Mesendoderm (in vitro differentiated cells): ENCODE measurements at places on chromosomes 11 and 22.

- no peak overlapping the region for H3K4me3 ChIP-seq
- no peaks in the 10 kb centered on the region for H3K27me3 ChIP-seq
- H3K4me1 ChIP-seq = peaks cover 4% of the 10 kb centered on the region
- no peaks in the 10 kb centered on the region for H3K36me3 ChIP-seq
These were observed 73.0 kb upstream of the TBCEL start for GRCh38 chr11:120950880-120951279.

GRCh38 chr11:75024764-75025211, 36.1 kb downstream of the NEU3 start:
- no peaks in the 10 kb centered on the region for H3K4me1 ChIP-seq
- H3K27ac ChIP-seq = no peak overlapping the region
- H3K27me3 ChIP-seq = no peaks in the 10 kb centered on the region
- no peak overlapping the region for H3K4me3 ChIP-seq

- H3K36me3 ChIP-seq = no peaks in the 10 kb centered on the region
- H3K27ac ChIP-seq = no peak overlapping the region
- no peak for DNase-seq
These were observed 67.9 kb upstream of the PITPNB start for GRCh38 chr22:27986937-27987336.

- H3K4me1 ChIP-seq = peaks cover 11% of the 10 kb centered on the region
- H3K27me3 ChIP-seq = no peaks in the 10 kb centered on the region
- no peak for DNase-seq
- no peak overlapping the region for H3K4me3 ChIP-seq
These were observed 7.0 kb upstream of the SH3BP1 start for GRCh38 chr22:37632174-37633088.

- no peaks in the 10 kb centered on the region for H3K27me3 ChIP-seq
- H3K36me3 ChIP-seq = no peaks in the 10 kb centered on the region
- no peak overlapping the region for H3K27ac ChIP-seq
- no peak for DNase-seq
- H3K4me3 ChIP-seq = no peak overlapping the region
These were observed 311.6 kb upstream of the PITPNB start for GRCh38 chr22:28230671-28231070.

DNA sequence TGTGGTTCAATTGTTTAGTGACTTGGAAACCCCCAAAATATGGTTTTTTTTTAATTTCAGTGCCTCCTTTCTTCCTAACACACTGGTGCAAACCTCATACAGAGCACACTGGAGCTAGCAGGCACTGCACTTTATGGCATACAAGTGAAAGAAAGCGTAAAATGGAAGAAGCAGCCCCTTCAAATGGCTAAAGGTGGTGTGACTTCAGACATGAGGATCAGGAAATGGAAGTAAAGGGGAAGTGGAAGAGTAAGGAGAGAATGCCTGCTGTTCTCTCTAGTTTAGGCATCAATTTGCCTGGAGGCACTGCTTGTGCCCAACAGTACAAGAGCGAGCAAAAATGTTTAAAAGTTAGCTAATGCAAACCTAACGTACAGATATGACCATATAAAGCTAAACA, 5.7 kb downstream of the RSF1 start:
- no peaks in the 10 kb centered on the region for H3K36me3 ChIP-seq
- no peak overlapping the region for H3K27ac ChIP-seq
- no peaks in the 10 kb centered on the region for H3K4me1 ChIP-seq
- DNase-seq = peak; percentile 27
- no peak overlapping the region for H3K4me3 ChIP-seq
- no peaks in the 10 kb centered on the region for H3K27me3 ChIP-seq

GRCh38 chr11:19838994-19839768, 126.5 kb downstream of the NAV2 start:
- no peak overlapping the region for H3K4me3 ChIP-seq
- no peaks in the 10 kb centered on the region for H3K4me1 ChIP-seq
- DNase-seq = no peak
- no peaks in the 10 kb centered on the region for H3K27me3 ChIP-seq
- H3K27ac ChIP-seq = no peak overlapping the region

DNA sequence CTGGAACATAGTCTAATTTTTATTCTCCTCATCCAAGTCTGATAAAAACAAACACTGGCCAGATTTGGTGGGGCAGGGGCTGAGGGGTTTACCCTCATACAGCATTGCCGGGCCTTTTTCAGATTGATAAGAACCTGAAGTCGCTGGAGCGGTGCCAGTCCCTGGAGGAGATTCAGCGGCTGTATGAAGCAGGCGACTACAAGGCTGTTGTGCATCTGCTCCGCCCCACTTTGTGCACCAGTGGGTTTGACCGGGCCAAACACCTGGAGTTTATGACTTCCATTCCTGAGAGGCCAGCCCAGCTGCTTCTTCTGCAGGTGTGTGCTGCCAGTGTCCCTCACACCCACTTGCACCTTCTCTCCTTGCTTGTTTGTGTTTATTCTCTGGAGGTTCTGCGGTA, 55.8 kb downstream of the CABIN1 start:
- H3K4me1 ChIP-seq = no peaks in the 10 kb centered on the region
- H3K4me3 ChIP-seq = no peak overlapping the region
- peaks cover 8% of the 10 kb centered on the region for H3K36me3 ChIP-seq
- DNase-seq = no peak
- H3K27me3 ChIP-seq = no peaks in the 10 kb centered on the region
- H3K27ac ChIP-seq = no peak overlapping the region

DNA sequence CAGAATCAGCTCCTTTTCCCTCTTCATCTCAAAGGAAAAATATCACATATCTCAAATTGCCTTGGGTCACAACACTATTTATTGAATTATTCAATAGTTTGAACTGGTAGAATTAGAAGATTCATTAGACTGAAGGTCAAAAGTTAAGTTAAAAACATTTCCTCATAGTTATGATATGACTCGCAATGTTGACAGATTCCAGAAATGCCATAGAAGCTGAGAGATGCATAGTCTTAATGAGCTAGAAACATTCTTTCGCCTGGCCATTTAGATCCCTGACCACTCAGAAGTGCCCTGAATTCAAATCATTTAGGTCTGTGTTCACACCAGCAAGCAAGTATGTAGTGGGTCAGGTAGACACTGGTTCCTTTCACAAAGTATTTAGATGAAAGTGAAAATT, 44.4 kb downstream of the FAT3 start:
- peak; percentile 96 for DNase-seq
- peaks cover 10% of the 10 kb centered on the region for H3K4me1 ChIP-seq
- H3K27ac ChIP-seq = no peak overlapping the region
- H3K4me3 ChIP-seq = no peak overlapping the region
- H3K36me3 ChIP-seq = no peaks in the 10 kb centered on the region

DNA sequence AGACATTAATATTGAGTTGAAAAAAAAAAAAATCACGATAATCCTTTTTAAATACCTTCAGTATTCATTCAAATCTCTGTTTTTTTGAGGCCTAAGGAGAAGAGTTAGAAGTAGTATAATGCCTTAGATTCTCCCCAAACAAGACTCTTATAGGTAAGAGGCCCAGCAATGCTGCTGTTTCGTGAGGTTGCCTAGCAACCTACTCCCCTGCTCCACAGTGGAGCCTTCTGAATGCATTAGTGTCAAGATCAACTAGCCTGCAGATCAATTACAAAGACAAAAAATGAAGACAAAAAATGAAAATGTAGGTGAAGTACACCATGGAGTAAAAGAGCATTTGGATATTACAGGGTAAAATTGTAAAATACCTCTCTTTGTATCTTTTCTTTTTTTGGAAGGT, 229.8 kb upstream of the LUZP2 start:
- H3K36me3 ChIP-seq = no peaks in the 10 kb centered on the region
- H3K4me3 ChIP-seq = no peak overlapping the region
- H3K4me1 ChIP-seq = no peaks in the 10 kb centered on the region
- H3K27ac ChIP-seq = no peak overlapping the region

- peak overlapping the region; percentile 88 for H3K4me3 ChIP-seq
- H3K27ac ChIP-seq = peak overlapping the region; percentile 99
- peaks cover 9% of the 10 kb centered on the region for H3K36me3 ChIP-seq
- DNase-seq = peak; percentile 86
- H3K4me1 ChIP-seq = no peaks in the 10 kb centered on the region
- no peaks in the 10 kb centered on the region for H3K27me3 ChIP-seq
These were observed 457 bp downstream of the CPSF7 start for GRCh38 chr11:61429346-61429690.

GRCh38 chr22:22748297-22748743, 103.9 kb downstream of the GGTLC2 start:
- no peaks in the 10 kb centered on the region for H3K4me1 ChIP-seq
- H3K27me3 ChIP-seq = no peaks in the 10 kb centered on the region
- no peaks in the 10 kb centered on the region for H3K36me3 ChIP-seq
- peak; percentile 32 for DNase-seq
- H3K27ac ChIP-seq = no peak overlapping the region

- DNase-seq = no peak
- H3K27me3 ChIP-seq = no peaks in the 10 kb centered on the region
- no peaks in the 10 kb centered on the region for H3K36me3 ChIP-seq
- no peak overlapping the region for H3K4me3 ChIP-seq
These were observed 250.0 kb downstream of the DYNC2H1 start for GRCh38 chr11:103359216-103359615.

GRCh38 chr11:28342716-28343115, 234.5 kb downstream of the METTL15 start:
- no peak for DNase-seq
- no peak overlapping the region for H3K27ac ChIP-seq
- no peaks in the 10 kb centered on the region for H3K4me1 ChIP-seq

DNA sequence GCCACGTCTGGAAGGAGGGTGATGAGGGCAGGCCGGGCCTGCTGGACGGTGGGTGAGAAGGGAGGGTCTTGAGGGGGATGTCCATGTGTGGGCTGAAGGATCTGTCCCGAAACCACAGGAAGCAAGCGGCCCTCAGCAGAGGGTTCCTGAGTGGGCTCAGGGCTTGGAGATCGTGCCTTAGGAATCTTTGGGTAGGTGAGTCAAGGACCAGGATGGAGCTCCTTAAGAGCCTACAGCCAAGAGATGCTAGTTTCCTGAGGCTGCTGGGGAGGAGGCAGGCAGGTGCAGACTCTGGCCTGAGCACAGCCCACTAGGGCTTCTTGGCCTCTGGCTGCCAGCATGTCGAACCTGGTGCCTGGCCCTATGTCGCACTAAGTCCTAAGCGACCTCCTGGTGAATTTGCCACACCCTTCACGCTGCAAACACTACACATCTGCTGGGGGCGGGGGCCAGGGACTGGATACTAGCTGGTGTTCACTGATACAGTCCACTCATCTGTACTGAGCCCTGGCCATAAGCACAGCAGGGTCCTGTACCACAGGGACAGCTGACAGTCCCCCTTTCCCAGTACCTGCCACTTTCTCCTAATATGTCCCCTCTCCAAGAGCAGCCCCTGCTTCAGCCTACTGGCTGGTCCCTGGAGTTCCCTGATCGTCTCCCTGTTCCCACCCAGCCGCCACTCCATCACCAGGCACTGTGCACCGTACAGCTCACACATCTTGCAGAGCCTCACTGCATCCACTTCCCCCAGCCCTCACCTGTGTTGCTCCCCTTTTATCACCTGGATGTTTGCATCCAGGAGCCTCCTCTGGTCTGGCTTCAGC, 19.5 kb downstream of the GNAZ start:
- no peaks in the 10 kb centered on the region for H3K36me3 ChIP-seq
- no peak for DNase-seq
- no peaks in the 10 kb centered on the region for H3K27me3 ChIP-seq
- H3K4me3 ChIP-seq = no peak overlapping the region

DNA sequence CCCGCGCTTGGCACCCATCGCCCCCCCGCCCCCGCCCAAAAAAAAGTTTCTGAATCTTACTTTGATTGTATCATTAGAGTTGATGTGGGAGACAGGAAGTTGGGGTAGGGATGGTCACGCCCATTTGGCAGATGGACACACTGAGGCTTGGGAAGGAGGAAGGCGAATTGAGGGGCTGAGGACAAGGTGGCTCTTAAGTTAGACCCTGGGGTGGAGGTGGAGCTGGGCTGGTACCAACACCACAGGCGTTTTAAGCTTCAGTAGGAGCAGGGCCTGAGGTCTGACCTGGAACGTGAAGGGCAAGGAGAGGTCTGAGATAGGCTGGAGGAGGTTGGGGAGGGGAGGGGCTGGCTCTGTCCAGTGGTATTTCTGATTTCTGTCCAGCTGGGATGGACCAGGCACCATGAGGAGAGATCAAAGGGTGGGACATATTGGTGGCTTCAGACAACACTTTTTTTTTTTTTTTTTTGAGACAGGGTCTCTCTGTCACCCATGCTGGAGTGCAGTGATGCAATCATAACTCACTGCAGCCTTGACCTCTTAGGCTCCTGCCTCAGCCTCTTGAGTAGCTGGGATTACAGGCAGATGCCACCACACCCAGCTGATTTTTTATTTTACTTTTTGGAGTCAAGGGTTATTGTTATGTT, 799 bp upstream of the CDC42BPG start:
- DNase-seq = no peak

DNA sequence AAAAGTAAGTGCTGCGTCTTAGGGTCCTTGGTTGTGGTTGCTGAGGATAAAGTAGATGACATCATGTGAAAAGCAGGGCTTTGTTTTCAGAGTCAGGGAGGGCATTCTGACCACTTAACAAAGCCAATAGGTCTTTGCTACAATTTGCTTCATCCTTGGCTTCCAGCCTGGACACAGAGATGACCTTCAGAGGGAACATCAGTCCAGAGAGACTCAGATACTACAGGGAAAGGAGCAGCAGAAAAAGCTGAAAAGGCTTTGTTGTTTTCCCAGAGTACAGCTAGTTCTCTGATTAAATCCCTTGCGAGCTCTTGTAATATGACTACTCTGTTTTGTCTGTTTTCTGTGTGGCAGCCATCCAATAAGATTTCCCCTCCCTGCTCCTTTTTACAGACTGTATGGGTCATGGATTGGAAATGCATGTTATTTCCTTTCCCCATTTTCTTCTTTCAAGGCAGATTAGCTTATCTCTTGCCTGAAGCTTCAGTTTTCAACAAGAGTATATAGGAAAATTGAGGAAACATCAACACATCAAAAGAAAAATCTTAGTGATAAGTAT, 31.9 kb downstream of the ATG13 start:
- no peaks in the 10 kb centered on the region for H3K27me3 ChIP-seq
- peaks cover 5% of the 10 kb centered on the region for H3K36me3 ChIP-seq
- no peak overlapping the region for H3K27ac ChIP-seq
- H3K4me1 ChIP-seq = no peaks in the 10 kb centered on the region
- DNase-seq = peak; percentile 58

DNA sequence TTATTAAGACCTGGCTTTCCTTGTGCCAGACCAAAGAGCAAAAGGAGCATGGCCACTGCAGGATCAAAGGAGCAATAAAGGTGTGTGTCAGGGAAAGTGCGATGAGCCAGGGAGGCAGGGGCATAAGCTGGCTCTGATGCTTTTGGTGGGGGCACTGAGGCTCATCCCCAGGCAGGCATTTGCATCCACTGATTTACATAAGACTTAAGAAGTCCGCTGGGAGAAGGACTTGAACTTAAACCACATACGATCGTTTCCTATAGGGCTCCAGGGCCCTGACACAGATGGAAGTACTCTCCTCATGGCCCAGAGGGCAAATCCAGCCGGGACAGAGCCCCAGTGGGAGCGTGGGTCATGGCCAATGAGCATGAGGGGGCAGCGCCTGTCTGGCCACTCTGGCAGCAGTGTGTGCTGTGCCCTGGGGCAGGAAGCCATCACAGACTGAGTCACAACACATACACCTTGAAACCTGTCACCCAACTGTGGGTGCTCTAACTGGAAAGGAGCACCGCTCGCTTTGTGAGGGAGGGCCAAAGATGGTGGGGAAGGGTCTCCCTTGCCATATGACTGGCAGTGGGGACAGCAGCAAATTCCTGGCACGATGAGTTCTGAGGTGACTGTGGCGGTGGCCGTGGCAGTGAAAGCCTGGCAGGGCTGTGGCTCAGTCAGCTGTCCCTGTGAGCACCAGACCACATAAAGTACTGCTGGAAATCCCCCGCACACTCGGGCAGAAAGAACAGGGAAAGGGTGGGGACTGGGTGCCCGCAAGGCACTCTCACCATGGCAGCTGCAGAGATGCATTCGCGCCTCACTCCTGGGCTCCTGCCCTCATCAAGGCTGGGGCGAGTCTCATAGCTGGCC, 79.4 kb upstream of the LMO1 start:
- no peak overlapping the region for H3K27ac ChIP-seq
- H3K4me1 ChIP-seq = peaks cover 2% of the 10 kb centered on the region
- H3K4me3 ChIP-seq = no peak overlapping the region
- H3K36me3 ChIP-seq = no peaks in the 10 kb centered on the region
- no peak for DNase-seq
